ENCODE measurements at places on chromosomes 6 and 20. TPM values are rescaled to one million over a fixed set of nuclear protein-coding genes. Genes with fewer than 3 reads are reported as not detected.

ZNF831 gene
- not detected for total RNA-seq

DEFB123 gene
- total RNA-seq = not detected

TGM2 gene
- total RNA-seq = 333 TPM

TTLL9 gene
- total RNA-seq = 1.8 TPM

L3MBTL1 gene
- total RNA-seq = 34.9 TPM

- no peak overlapping the region for H3K27ac ChIP-seq
- H3K27me3 ChIP-seq = no peaks in the 10 kb centered on the region
- H3K36me3 ChIP-seq = no peaks in the 10 kb centered on the region
Observed at GRCh38 chr20:11807054-11808048, 110.3 kb upstream of the BTBD3 start.

DNA sequence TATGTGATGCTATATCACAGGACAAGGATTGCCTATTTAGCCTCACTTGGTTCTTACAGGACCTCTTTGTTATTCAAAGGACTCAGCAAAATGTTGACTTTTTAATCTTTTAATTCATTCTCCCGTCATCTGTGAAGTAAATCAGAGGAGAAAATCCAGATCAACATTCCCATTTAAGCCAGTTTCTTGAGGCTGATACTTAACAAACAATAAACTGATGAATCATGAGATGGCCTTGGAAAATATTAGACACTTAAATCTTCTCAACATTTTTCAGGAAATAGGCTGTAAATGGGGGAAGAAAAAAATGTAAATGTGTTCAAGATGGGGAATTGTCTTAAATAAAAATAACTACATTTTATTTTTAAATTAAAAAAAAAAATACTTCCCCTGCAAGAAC, 55.9 kb upstream of the UBR2 start:
- no peak for DNase-seq
- H3K27me3 ChIP-seq = no peaks in the 10 kb centered on the region
- peaks cover 11% of the 10 kb centered on the region for H3K4me1 ChIP-seq
- no peak overlapping the region for H3K27ac ChIP-seq
- no peaks in the 10 kb centered on the region for H3K36me3 ChIP-seq

DNA sequence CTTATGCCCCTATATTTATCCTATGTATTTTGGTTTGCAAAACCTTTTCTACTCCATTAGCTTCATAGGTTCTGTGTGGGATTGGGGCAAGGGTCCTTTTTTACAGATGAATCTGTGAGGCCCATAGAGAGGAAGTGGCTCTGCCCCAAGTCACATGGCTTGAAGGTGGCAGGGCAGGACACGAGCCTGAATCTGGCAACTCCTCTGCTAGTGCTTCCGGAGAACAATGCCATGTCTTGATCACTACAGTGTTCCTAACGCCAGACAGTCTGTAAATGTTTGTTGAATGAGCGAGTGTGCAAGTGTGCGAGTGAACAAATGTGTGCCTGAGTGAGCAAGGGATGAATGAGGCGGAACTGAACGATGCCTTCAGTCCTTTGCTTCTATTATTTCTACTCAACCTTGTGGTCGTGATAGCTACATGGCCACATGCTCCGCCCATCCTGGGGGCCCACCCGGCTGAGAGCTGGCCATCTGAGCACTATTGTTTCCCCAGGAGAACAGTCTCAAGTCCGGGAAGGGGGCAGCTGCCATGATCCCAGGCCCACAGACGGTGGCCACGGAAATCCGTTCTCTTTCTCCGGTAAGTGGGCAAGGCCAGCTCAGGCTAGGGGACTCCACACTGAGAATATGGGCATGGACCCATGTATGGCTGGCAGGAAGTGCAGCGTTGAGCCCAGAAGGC, 17.8 kb upstream of the AAR2 start:
- no peak overlapping the region for H3K27ac ChIP-seq
- no peaks in the 10 kb centered on the region for H3K4me1 ChIP-seq
- DNase-seq = no peak

- H3K27me3 ChIP-seq = peaks cover 38% of the 10 kb centered on the region
- H3K36me3 ChIP-seq = no peaks in the 10 kb centered on the region
- no peaks in the 10 kb centered on the region for H3K4me1 ChIP-seq
Observed at GRCh38 chr6:39558591-39559190, 166.5 kb downstream of the KIF6 start.

GRCh38 chr6:45047573-45047972, 280.6 kb upstream of the RUNX2 start:
- H3K36me3 ChIP-seq = no peaks in the 10 kb centered on the region
- no peaks in the 10 kb centered on the region for H3K4me1 ChIP-seq
- no peak overlapping the region for H3K4me3 ChIP-seq
- no peak overlapping the region for H3K27ac ChIP-seq
- no peak for DNase-seq

- no peak overlapping the region for H3K27ac ChIP-seq
- 0 out of 2 replicates have a peak, but pooled peaks cover 5% of the 10 kb centered on the region for H3K36me3 ChIP-seq
- no peaks in the 10 kb centered on the region for H3K27me3 ChIP-seq
- DNase-seq = peak; percentile 46
- H3K4me3 ChIP-seq = peak overlapping the region; percentile 76
Observed at GRCh38 chr6:111871725-111872400, 1.4 kb downstream of the FYN start.

- no peak overlapping the region for H3K27ac ChIP-seq
- H3K4me1 ChIP-seq = 0 out of 2 replicates have a peak, but pooled peaks cover 5% of the 10 kb centered on the region
- no peak for DNase-seq
- H3K4me3 ChIP-seq = no peak overlapping the region
Observed at GRCh38 chr6:140346428-140346827, 972.0 kb upstream of the CITED2 start.

DNA sequence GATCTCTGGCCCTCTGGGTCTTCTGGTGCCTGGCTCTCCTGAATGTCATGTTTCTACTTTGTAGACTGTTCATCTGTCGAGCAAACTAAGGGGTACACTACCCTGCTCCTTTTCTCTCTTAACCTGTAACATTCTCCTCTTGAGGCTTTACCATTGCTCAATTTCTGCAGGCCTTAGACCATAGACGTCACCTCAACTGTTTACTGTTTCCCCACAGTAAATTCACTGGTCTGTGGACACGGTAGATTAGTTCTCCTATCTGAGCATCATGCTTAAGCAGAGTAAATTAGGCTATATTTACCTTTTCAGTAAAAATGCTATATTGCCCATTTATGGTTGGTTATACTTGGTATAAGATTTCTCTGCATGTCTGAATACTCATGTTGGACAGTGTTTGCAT, 40.5 kb downstream of the MCM8 start:
- no peaks in the 10 kb centered on the region for H3K4me1 ChIP-seq
- no peak overlapping the region for H3K4me3 ChIP-seq
- H3K36me3 ChIP-seq = peaks cover 10% of the 10 kb centered on the region
- H3K27me3 ChIP-seq = no peaks in the 10 kb centered on the region
- no peak for DNase-seq
- H3K27ac ChIP-seq = no peak overlapping the region

DNA sequence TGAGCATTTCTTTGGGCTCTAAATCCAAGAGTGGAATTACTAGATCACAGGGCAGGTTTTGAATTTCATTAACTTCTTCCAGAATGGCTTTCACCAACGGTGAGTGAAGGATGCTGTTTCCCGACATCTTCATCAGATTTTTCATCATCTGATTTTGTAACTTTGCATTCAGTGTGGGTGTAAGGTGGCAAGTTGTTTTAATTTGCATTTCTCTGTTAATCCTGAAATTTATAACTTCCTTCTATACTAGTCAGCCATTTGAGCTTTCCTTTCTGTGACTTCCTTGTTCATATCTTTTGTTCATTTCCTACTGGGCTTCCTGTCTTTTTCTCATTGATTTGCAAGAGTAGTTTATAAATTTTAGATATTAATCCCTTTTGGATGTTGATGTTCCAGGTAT, 18.7 kb upstream of the HCK start:
- DNase-seq = no peak
- no peak overlapping the region for H3K4me3 ChIP-seq
- no peak overlapping the region for H3K27ac ChIP-seq
- H3K27me3 ChIP-seq = peaks cover 65% of the 10 kb centered on the region
- no peaks in the 10 kb centered on the region for H3K4me1 ChIP-seq

DNA sequence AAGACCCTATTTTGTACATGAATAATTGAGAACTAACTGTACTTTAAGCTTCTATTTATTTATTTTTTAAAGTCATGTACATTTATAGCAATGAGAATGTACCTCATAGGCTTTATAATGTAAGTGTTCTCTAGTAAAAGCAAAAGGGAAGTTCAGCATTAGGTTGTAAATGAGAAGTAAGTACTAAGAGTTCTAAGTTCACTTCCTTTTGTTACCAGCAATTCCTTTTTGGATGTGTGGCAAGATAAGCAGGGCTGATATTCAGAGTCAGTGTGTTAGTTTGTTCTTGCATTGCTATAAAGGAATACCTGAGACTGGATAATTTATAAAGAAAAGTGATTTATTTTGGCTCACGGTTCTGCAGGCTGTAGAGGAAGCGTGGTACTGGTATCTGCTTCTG, 54.0 kb upstream of the CCN2 start:
- H3K36me3 ChIP-seq = no peaks in the 10 kb centered on the region
- H3K27ac ChIP-seq = no peak overlapping the region
- no peaks in the 10 kb centered on the region for H3K4me1 ChIP-seq
- no peak for DNase-seq
- H3K27me3 ChIP-seq = no peaks in the 10 kb centered on the region
